HT1080 (cell line): ENCODE measurements at places on chromosomes 6 and 20. TPM values are rescaled to one million over a fixed set of nuclear protein-coding genes. Genes with fewer than 3 reads are reported as not detected.

PRR18 gene
- total RNA-seq = not detected in 2 replicates

TGM3 gene
- not detected in 2 replicates for total RNA-seq

DNA sequence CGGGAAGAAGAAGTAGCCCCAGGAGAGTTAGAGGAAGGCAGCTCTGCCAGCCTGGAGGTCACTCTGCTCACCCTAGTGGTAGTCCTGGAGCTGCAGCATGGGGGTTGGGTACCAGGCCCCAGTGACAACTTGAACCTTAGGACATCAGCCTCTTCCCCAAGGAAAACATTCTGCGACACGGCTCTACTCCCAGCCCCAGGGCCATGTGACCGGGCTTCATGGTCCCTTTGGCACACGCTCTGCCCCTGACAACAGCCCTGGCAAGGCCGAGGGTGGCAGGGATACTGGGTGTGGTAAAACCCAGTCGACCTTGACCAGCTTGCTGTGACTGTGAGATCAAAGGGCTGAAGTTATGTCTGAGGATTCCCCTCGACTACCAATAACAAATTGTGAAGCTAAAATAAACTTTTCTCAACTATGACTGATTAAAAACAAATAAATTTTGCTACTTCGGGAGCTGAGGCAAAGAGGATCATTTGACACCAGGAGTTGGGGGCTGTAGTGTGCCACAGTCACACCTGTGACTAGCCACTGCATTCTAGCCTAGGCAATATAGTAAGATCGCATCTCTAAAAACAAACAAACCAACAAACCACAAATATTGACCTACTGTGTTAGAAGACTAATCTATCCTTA lies 24.4 kb upstream of the ARID1B start:
- no peak for DNase-seq

GRCh38 chr6:156654919-156655918 lies 122.0 kb upstream of the ARID1B start:
- DNase-seq = no peak

DNA sequence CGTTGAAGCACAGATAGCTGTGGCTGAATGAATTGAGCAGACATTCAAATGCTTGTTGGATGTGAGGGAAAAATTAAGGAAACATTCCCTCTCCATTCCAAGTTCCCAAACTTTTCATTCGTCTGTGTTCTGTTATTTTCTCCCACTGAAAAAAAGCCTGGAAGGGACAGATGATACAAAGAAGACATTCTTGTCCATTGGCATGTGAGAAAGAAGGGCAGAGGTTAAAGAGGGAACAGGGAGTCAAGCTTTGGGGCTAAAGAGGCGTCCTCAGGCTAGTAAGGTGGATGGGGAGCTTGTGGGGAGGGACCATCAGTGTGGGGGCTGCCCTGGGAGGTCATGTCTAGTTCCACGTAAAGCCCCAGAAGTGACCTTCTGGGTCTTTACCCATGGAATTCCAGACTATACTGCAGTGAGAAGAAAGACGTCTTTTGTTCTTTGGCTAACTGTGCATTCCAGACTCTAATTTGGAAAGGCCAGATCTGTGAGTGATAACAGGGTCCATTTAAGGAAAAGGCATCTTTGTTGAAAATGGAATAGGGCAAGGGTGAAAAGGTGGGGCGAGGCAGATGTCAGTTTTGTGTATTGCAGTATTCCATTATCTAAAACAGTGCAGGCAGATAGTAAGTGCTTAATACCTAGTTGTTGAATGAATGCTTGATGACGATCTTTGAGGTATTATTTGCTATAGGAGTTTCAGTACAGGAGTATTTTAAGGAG lies 117.5 kb downstream of the SOX4 start:
- no peak for DNase-seq

DNA sequence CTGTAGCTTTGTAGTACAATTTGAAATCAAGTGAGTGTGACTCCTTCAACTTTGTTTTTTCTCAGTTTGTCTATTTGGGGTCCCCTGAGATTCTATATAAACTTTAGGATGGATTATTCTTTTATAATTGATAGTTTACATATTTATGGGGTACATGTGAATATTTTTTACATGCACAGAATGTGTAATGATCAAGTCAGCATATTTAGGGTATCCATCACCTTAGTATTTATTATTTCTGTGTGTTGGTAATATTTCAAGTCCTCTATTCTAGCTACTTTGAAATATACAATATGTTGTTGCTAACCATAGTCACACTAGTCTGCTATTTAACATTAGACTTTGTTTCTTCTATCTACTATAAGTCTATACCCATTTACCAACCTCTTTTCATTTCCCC lies 50.3 kb downstream of the PLCG1 start:
- no peak for DNase-seq
